EH (cell line): ENCODE measurements at places on chromosomes 1 and 21.

- DNase-seq: no peak
These were observed 69.7 kb upstream of the ZC3H12A start for GRCh38 chr1:37404711-37405110.

- no peak for DNase-seq
These were observed 25.9 kb upstream of the CD84 start for GRCh38 chr1:160605205-160605604.

- DNase-seq: no peak
These were observed 7.2 kb downstream of the ZDHHC18 start for GRCh38 chr1:26833432-26834405.

DNA sequence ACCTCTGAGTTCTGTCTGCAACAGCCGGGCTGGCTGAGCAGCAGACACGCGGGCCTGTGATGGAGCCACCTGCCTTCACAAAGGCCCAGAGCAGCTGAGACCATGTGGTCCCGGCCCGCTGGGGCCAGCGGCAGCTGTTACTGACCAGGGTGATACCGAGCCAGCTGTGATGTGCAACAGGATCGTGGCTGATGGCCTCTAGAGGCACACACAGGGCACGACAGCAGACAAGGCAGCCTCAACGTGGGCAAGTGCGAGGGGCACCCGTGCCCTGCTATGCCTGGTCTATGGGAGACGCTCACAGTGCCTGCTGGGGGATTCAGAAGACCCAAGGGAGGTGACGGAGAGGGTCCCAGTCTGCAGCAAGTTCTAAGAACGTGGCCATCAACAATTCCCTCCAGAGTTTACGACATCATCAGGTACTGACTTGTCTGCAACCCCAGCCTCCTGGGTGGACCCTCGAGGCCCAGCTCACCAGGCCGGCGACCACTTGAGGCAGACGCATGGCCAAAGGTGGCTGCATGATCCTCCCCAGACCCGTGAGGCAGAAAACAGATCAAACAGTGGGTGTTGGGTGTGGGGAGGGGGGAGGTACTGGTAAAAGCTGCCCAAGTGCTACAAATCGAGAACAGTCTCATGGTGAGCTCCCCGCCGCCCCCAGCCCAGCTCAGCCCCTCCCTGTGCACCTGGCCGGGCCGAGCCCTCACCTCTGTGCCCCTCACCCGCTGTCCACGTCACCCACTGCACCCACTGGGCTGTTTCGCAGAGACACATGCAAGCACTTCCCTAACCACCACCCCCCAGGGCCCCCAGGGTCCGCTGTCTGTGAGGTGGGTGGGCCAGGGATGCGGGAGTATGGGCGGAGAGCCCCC lies 6.0 kb downstream of the POFUT2 start:
- DNase-seq: no peak

- DNase-seq: no peak
These were observed 224.9 kb downstream of the PTPRU start for GRCh38 chr1:29461115-29461739.

- no peak for DNase-seq
These were observed 7.4 kb upstream of the EDEM3 start for GRCh38 chr1:184761969-184762485.

DNA sequence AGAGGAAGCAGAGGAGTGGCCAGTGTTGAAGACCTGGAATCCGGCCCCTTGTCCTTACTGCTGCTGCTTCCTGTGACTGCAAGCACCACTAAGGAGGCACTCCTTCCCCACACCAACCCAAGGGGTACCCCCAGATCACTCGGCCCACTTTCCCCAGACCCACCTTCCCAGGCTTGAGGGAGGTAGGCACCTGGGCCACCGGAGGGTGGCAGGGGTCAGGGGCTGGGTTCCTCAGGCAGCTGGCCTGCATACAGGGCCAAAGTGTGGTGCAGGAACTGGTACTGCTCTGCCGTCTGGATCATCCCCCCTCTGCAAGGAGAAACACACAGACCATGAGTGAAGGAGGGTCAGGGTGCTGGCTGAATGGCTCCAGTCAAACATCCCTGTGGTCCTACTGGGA lies 3.9 kb upstream of the ARL8A start:
- DNase-seq: no peak

DNA sequence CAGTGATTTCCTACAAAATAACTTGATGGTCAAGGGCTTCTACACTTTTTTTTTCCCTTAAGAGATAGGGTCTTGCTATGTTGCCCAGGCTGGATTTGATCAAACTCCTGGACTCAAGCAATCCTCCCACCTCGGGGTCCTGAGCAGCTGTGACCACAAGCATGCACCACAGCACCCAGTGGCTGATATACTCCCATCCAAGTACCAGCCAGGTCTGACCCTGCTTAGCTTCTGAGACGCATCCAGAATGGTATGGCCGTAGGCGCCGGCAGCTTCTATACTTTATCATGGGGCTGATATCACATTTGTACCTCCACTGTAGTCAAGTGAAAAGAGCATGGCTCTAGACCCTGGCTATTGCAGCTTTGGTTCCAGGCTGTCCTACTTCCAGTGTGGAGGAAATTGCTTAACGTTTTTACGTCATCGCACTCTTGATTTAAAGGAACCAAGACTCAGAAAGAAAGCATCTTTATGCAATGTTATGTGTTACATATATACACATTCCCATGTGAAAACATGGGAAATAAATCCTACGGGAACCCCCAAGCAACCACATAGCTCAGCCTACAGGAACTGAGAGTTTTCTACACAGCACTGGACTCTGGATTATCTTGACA lies 39.5 kb downstream of the PDPN start:
- DNase-seq: no peak

DNA sequence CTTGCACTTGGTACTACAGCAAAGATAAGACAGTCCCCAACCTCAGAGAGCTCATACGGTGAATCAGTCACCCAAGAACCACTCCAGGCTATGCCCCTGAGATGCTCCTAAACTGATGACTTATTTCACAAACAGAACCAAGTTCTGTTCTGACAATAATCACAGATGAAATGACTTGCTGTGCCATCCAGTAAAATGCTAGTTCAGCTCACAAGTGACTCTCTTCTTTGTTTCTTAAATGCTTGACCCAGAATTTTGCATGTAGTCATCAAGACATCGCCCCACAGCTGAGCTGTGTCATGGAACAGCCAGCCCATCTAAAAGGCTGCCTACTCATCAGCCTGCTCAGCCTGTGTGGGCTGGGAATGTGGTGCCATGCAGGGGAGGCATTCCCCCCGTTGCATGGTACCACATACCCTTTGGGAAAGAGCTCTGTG lies 6.1 kb upstream of the SLC19A2 start:
- DNase-seq: no peak

GRCh38 chr21:32114419-32115035 lies 164.3 kb downstream of the MIS18A start:
- no peak for DNase-seq

DNA sequence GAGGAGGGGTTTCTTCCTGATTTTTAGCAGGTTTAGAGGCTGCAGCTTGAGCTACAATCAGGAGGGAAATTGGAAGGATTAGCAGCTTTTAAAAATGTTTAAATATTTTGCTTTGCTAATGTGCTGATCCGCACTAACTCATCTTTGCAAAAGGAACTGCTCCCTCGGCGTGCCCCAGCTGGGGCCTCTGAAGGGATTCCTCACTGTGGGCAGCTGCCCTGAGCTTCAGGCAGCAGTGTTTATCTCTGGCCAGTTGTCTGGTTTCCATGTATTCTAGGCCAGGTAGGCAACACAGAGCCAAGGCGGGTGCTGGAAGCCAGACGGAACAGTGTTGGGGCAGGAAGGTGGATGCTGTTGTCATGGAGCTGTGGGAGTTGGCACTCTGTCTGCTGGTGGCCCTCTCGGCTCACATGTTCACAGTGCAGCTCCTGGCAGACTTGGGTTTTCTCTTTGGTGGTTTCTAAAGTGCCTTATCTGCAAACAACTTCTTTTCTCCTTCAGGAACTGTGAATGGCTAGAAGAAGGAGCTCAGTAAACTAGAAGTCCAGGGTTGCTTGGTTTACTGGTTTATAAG lies 18.9 kb downstream of the NECAP2 start:
- DNase-seq: no peak

GRCh38 chr1:157994704-157995582 lies 1.5 kb downstream of the KIRREL1 start:
- peak; percentile 57 for DNase-seq

DNA sequence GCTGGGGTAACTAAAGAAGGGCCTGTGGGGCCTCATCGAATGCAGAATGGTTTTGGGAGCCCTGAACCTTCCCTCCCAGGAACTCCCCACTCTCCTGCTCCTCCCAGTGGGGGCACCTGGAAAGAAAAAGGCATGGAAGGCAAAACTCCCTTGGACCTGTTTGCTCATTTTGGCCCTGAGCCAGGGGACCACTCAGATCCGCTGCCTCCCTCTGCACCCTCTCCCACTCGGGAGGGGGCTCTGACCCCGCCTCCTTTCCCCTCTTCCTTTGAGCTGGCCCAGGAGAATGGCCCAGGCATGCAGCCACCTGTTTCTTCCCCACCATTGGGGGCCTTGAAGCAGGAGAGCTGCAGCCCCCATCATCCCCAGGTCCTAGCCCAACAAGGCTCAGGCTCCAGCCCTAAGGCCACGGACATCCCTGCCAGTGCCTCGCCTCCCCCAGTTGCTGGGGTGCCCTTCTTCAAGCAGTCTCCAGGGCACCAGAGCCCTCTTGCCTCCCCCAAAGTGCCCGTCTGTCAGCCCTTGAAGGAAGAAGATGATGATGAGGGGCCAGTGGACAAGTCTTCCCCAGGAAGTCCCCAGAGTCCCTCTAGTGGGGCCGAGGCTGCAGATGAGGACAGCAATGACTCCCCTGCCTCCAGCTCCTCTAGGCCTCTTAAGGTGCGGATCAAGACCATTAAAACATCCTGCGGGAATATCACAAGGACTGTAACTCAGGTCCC lies 4.7 kb downstream of the ZNF687 start:
- DNase-seq: no peak

DNA sequence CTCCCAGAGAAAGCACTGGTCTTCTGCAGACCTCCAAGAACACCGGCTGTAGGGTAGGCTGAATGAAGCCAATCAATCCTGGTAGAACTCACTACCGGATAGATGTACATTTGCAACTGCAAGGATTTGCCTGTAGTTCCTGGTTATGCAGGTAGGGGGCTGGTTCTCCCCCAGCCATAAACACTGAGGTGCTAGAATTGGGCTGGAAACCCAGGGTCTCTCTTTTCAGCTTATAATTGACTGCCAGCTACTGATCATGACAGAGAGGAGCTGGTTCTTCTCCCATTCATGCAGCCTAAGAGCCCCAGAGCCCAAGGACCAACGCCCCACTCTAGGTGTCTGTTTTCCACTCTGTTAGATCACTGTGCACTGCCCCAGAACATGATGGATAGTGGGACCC lies 21.5 kb upstream of the MTARC2 start:
- no peak for DNase-seq

DNA sequence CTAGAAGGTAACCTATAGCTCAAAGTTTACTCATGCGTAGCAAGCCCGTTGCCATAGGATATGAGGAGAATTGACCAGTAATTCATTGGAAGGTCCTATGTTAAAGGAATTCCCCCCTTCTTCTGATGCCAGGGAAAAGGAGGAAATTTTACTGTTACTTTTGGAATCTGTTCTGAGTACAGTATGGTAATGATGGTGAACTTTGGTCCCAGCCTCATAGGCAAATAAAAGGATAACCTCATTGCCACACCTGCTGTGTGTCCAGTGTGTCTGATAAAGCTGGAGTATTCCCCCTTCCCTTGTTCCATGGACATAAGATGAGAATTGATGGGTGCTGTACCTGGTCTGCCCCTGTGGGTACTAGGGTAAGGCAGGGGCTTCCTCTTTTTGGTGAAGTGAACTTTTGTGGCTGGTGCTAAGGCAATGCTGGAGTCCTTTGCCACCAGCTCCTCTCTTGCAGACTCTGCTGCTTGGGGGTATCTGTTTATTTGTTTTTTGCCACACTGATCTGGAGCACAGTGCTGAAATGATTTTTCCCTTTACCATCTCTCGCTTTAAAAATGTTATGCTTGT lies 22.2 kb downstream of the MPZ start:
- DNase-seq: no peak

GRCh38 chr1:205942631-205943159 lies 561 bp downstream of the SLC26A9 start:
- peak; percentile 36 for DNase-seq

GRCh38 chr1:204659056-204659455 lies 26.5 kb downstream of the LRRN2 start:
- peak; percentile 14 for DNase-seq

DNA sequence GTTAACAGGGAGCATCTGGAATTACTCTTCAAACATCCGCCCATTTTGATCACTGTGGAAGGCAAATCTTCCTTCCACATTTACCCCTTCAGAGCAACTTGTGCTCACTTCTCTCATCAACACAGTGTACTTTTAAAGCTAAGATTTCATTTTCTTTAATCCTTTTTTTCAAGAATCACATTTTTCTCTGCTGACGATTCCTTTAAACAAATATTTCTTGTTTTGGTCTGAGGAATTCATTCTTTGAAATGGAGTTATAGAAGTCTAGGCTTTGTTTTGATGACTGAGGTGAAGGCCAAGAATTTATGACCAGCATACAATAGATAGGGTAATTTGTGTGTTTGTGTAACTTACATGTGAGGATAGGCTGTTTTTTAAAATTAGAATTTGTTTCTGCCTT lies 25.6 kb downstream of the LRRC42 start:
- DNase-seq: peak; percentile 70

DNA sequence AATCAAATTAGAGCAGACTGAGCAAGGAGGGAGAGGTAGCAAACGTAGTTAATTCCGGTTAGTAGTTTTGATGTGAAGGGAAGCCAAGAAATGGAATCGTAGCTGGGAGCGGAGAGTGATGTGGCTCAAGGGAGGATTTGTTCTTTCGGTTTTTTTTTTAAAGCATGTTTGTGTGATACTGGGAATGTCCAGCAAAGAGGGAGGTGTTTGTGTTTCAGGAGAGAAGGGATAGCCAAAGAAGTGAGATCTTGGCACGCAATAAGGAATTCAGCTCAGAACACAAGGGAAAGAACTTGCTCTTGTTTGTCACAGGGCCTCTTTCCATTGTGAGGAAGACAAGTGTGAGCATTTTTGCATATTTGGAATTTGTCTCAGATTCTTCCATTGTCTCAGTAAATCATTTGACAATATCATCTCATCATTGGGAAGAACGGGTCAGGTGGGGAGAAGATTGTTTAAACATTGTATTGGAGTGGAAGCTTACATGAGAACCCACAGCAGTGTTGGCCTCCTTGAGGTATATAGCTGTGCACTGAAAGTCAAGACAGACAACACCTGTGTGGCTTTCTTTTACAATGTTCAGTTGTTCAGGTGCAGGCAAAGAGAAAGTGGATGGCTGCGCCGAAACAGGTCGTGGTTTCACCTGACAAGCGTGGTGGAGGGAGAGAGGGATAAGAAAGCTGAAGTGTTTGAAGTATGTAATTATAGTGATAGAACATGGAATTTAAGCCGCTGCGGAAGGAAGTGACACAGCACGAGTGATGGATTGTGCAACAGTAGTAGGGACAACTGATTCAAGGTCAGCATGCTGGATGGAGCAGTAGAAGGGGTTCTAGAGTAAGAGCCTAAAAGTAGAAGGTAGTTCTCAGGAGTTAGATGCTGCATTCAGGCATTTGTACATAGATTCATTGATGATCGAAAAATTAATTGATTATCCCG lies 25.4 kb downstream of the FMN2 start:
- peak; percentile 47 for DNase-seq
